ENCODE measurements at places on chromosomes 1 and 21.

DNA sequence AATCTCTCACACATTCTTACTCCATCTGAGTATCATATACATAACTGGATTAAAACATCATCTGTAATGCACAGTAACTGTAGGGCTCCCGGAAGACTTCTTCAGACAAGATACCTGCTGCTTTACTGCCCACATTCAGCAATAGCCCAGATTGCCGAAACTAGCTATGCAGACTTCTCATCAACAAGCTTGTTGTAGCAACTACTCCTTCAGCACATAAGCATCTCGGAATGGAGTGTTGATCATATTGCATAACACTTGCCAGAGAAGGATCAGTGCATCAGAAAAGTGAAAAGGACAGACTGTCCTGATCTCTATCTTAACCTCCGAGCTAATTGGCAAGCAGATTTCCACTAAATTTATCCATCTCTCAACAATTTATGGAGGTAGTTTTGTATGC lies 354.6 kb upstream of the C1orf87 start:
- no peak overlapping the region for H3K27ac ChIP-seq
- no peak for DNase-seq
- no peaks in the 10 kb centered on the region for H3K36me3 ChIP-seq

GRCh38 chr1:115452600-115453329 lies 114.7 kb upstream of the NGF start:
- no peaks in the 10 kb centered on the region for H3K36me3 ChIP-seq
- no peaks in the 10 kb centered on the region for H3K27me3 ChIP-seq
- H3K4me3 ChIP-seq, result no peak overlapping the region
- H3K4me1 ChIP-seq, result no peaks in the 10 kb centered on the region
- H3K27ac ChIP-seq, result no peak overlapping the region
- DNase-seq, result no peak

GRCh38 chr1:184791550-184791900 lies 36.9 kb upstream of the EDEM3 start:
- no peak overlapping the region for H3K27ac ChIP-seq
- H3K4me3 ChIP-seq, result no peak overlapping the region
- H3K36me3 ChIP-seq, result no peaks in the 10 kb centered on the region
- DNase-seq, result no peak
- no peaks in the 10 kb centered on the region for H3K27me3 ChIP-seq

- DNase-seq, result no peak
- H3K27me3 ChIP-seq, result no peaks in the 10 kb centered on the region
- no peaks in the 10 kb centered on the region for H3K36me3 ChIP-seq
Measured at GRCh38 chr1:193221651-193222050, 35.2 kb upstream of the B3GALT2 start.

DNA sequence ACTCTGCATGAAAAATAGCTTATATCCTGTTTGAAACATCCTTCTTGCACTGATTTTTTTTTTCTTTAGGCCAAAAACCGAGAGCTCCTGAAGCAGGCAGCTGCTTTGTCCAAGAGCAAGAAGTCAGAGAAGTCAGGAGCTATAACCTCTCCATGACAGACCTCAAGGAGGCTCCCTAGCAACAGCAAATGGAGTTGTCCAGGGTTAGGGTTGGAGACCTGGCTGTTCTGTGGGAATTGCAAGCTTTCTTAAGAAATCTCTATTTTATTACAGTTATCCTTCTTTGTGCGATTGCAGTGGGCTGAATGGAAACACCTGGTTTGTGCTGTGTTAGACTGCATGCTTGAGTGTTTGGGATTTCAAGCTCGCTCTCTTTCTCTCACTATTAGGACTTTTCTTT lies 12.6 kb upstream of the STX12 start:
- no peak for DNase-seq
- no peaks in the 10 kb centered on the region for H3K27me3 ChIP-seq
- no peak overlapping the region for H3K27ac ChIP-seq
- peaks cover 48% of the 10 kb centered on the region for H3K36me3 ChIP-seq

DNA sequence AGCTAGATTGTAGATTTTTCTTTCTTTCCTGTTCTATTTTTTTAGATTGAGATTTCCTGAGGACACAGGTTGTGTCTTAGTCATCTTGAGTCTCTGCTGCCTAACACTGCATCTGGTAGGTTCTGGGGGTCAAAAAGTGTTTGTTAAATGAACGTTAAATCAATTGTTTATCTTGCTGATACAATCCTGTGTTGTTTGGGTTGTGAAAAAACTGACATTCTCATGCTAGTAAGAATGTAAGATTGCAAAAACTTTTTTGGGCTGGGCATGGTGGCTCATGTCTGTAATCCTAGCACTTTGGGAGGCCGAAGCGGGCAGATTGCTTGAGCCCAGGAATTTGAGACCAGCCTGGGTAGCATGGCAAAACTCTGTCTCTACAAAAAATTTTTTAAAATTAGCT lies 3.4 kb downstream of the CTSK start:
- H3K27ac ChIP-seq, result no peak overlapping the region
- no peak overlapping the region for H3K4me3 ChIP-seq
- H3K27me3 ChIP-seq, result no peaks in the 10 kb centered on the region

DNA sequence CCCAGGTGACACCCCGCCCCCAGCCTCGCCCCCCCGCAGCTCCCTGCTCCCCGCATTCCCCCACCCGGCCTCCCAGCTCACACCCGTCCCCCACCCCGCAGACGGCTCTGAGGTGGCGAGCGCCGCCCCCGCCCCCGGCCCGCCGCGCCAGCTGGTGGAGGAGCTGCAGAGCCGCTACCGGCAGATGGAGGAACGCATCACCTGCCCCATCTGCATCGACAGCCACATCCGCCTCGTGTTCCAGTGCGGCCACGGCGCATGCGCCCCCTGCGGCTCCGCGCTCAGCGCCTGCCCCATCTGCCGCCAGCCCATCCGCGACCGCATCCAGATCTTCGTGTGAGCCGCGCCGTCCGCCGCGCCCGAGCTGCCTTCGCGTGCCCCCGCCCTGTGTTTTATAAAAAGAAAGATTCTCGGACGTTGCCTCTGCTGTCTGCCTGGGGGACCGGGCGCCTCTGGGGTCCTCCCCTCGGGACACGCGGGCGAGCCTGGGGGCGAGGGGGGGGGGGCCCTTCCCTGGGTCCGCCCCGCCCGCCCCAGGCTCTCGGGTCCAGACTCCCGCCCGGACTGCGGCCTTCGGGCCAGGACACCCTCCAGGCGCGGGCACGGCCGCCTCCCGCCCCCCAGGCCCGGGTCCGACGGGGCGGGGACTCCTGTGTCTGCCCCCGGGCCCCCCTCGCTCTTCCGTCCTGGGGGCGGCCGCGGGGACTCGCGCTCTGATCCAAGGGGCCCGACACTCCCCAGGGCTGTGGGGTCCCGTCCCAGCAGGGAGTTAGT lies 1.6 kb upstream of the MMP23B start:
- H3K27ac ChIP-seq, result peak overlapping the region; percentile 79
- DNase-seq, result peak; percentile 51
- H3K27me3 ChIP-seq, result no peaks in the 10 kb centered on the region

- no peak overlapping the region for H3K4me3 ChIP-seq
- DNase-seq, result no peak
- H3K4me1 ChIP-seq, result peaks cover 2% of the 10 kb centered on the region
- H3K36me3 ChIP-seq, result no peaks in the 10 kb centered on the region
Measured at GRCh38 chr1:45407629-45408287, 67.5 kb upstream of the MUTYH start.

GRCh38 chr1:56978819-56979218 lies 13.0 kb upstream of the C8B start:
- no peaks in the 10 kb centered on the region for H3K36me3 ChIP-seq
- no peaks in the 10 kb centered on the region for H3K4me1 ChIP-seq
- H3K27me3 ChIP-seq, result no peaks in the 10 kb centered on the region
- no peak for DNase-seq

DNA sequence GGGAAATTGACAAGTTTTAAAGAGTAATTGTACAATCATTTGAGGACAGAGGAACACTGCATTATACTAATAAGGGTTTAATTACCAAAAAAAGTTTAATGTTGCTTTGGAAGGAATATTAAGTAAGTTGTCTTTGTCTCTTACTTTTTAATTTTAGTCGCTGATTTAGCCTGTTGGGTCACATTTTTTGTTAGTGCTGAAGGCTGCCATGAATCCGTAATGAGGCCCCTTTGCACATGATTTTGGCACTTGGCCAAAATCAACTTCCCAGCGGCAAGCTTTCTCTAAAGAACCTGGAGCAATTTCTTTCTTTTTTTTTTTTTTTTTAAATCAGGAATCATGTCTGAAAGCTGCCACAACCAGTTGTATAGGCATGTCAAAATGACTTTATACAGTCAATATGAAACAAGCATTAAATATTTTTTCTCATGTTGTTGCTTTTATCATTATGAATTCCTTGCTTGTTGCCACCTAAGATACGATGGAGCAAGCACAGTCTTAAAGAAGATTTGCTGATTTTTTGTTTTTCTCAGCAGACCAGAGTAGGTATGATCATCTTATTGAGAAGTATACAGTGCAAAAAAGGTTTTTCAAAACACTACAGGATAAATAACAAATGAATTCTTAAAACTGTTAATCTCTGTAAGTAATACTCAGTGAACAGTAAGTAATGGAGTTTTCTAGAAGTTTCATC lies 690.4 kb downstream of the USP25 start:
- peak overlapping the region; percentile 21 for H3K4me3 ChIP-seq
- H3K27me3 ChIP-seq, result no peaks in the 10 kb centered on the region
- H3K27ac ChIP-seq, result peak overlapping the region; percentile 62
- H3K36me3 ChIP-seq, result no peaks in the 10 kb centered on the region
- no peak for DNase-seq

DNA sequence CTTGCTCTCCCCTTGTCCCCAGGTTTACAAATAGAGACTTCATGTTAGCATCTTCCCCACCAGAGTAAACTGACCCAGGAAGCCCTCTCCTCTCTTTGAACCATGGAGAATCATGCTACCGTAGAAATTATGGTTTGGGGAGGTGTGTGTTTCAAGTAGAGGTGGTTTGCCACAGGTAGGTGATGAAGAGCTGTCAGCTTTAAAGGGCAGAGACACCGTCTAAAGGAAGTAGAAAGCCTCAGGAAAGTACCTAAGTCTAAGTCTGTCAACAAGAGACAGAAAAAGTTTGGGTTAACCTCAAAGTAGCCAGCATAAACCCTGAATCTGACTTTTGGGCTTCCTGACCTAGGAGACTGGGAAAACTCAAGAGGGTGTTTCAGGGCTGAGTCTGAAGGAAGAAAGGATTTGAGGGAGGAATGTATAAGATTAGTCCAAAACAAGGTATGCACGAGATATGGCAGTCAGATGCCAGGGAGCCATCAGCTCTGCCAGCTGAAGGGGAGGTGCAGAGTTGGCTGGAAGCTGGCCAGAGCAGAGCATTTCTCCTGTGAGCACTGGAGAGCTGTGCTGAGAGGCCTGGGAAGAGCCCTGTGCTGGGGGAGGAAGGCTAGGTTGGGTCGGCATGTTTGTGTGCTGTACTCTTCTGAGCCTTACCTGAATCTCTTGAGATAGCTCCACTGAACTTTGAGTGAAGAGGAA lies 14.3 kb downstream of the ADAMTSL4 start:
- no peaks in the 10 kb centered on the region for H3K27me3 ChIP-seq
- DNase-seq, result no peak
- H3K4me3 ChIP-seq, result no peak overlapping the region
- peaks cover 82% of the 10 kb centered on the region for H3K4me1 ChIP-seq
- H3K36me3 ChIP-seq, result no peaks in the 10 kb centered on the region
- peak overlapping the region; percentile 99 for H3K27ac ChIP-seq

- no peak overlapping the region for H3K4me3 ChIP-seq
- no peaks in the 10 kb centered on the region for H3K36me3 ChIP-seq
- no peak overlapping the region for H3K27ac ChIP-seq
Measured at GRCh38 chr1:30134466-30135217, 588.7 kb downstream of the MATN1 start.

GRCh38 chr1:171740356-171740863 lies 1.5 kb downstream of the VAMP4 start:
- no peaks in the 10 kb centered on the region for H3K27me3 ChIP-seq
- DNase-seq, result no peak
- H3K4me3 ChIP-seq, result no peak overlapping the region
- H3K4me1 ChIP-seq, result peaks cover 31% of the 10 kb centered on the region

DNA sequence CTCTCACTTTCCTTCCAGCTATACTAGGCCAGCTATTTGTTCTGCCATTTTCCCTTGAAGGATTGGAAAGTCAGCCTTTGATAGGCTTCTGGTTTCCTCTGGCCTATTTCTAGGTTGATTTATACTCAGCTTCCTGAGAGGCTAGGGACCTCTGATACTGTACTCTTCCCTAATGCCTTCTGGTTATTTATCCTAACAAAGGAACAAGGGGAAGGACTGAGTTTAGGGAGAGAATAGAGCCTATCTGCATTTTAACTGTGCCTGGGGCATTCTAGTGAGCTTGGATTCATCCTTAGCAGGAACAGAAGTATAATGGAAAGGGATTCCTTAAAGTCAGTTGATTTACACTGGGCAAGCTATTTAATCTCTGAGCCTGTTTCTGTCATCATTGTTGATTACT lies 11.8 kb upstream of the TMEM39B start:
- no peaks in the 10 kb centered on the region for H3K27me3 ChIP-seq
- peaks cover 6% of the 10 kb centered on the region for H3K4me1 ChIP-seq
- no peak overlapping the region for H3K27ac ChIP-seq
- H3K4me3 ChIP-seq, result no peak overlapping the region
- no peak for DNase-seq
- peaks cover 26% of the 10 kb centered on the region for H3K36me3 ChIP-seq

DNA sequence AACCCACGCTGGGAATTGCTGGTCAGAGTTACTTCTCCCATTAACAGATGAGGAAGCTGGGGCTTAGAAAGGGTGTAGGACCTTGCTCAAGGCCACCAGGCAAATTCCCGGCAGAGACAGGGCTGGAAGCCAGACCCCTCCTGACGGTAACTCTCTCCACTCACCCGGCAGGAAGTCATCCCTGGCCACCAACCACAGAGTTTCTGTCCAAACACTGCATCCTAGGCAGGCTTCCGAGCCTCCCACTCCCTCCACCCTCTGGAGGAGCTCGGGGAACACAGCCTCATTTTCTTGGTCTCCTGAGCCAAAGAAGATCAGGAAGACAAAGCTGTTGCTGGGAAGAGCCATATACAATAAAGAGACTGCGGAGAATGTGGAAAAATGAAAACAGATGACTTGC lies 25.0 kb upstream of the ZNF436 start:
- H3K36me3 ChIP-seq, result peaks cover 11% of the 10 kb centered on the region
- H3K27ac ChIP-seq, result no peak overlapping the region
- no peak overlapping the region for H3K4me3 ChIP-seq

DNA sequence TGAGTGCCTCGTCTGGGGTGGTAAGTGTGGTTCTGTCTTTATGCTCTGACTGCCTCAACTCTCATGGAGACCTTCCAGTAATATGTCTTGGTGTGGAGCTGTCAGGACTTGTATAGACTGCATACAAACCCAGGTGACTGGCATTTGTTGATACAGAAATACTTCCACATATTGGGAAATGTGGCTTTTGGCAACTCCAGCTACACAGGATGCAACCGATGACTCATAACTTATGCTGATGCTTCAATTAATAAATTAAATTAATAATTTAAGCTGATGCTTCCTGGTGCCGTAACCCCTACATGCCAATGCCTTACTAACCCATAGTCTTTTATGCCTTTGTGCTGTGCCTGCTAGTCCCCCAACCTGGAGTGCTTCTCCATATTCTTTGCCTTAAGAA lies 72.3 kb upstream of the ARTN start:
- H3K27ac ChIP-seq, result no peak overlapping the region
- peaks cover 16% of the 10 kb centered on the region for H3K4me1 ChIP-seq
- DNase-seq, result no peak
- H3K4me3 ChIP-seq, result no peak overlapping the region
